Stimulated activated CD8-positive, alpha-beta memory T cell treated with anti-CD3 and anti-CD28 coated beads, Interleukin-15, amount 100 ng/mL, for 4 hours (primary cell): ENCODE measurements at places on chromosomes 5 and 9.
A peak's percentile ranks its signal among the peaks of the same experiment; 100 is the strongest.

- no peak for DNase-seq
Observed at GRCh38 chr9:111381006-111381405, 51.0 kb upstream of the OR2K2 start.

DNA sequence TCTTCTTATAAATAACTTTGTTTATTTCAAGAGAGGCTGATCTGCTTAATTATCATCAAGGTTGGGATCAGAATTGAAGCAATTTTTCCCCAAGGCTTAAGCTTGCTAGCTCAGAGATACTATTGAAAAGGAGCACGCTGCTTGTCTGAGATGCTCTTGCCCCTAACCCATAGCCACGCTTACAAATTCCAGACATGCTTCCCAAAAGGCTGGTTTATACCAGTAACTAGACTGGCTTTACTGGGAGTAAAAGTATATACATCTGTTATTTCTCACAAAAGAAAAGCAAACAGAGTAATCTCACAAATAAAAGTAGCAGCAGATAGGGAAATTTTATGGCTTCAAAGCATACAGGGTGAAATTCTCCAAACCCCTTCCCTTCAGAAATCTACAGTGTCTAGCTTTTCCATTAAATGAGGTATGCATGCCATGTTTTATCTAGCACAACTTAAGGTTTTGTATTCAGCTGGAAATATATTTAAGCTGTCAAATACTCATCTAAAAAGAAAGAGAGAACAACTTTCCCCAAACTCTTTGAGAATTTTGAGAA is 163.2 kb upstream of the TRPC7 start:
- no peak for DNase-seq

DNA sequence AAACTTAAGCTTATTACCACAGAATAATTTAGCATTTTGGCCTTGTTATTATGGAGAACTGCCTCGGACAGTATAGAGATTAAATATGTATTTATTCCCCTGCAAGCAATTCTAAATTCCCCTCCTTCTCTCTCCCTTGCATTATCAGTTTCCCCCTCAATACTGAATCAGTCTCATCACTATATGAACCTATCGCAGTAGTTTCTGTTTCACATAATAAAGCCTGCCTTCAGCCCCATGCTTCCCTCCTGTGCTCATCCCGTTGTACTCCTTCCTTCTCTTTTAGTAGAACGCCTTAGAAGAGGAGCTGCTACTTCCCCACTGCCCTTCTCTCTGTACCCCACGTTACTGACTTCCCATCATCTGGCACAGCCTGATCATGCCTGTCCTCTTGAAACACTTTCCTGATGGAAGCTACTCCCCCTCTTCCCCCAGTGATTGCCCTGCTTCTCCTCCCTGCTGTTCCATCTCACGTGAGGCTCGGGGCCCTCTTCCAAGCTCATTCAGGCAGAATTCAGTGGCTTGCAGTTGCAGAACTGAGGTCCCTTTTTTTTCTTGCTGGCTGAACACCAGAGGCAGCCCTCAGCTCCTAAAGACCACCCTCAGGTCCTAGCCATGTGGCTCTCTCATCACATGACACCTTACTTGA is 93.4 kb downstream of the PPIC start:
- DNase-seq, result no peak

GRCh38 chr9:2839040-2839439 is 4.9 kb downstream of the PUM3 start:
- DNase-seq, result no peak

DNA sequence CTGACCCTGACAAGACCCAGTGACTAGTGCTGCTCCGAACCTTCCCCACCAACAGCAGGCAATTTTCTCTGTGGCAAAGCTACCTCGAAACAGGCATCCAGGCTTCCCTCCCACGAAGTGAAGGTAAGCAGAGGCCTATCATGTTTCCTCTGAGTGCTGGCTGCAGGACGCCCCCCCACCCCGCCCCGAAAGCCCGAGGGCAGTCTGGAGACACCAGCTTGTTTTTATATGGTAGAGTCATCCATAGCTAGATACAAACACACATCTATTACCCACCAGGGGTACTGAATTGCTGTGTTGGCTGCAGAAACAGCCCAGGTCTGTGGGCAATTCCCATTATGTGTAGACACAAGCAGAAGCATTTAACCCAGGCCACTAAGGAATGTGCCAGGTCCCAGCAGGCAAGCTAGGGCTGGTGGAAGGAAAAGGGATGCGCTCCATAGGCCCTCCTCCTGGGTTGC is 40.4 kb downstream of the LIX1 start:
- DNase-seq, result no peak

DNA sequence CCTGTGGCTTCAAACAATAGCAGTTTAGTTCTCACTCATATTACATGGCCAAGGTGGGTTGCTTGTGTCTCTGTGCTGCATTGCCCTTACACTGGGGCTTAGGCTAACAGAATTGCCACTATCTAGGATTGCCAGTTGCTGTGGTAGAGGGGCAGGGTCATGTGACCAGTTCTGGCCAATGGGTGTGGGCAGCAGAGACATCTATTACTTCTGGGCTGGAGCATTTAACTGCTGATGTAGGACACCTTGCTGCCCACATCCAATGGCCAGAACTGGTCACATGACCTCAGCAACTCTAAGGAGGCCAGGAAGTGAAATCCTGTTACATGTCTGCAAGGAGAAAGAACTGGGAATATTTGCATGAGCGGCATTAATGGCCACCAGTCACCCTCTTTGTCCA is 199.3 kb downstream of the C9orf152 start:
- no peak for DNase-seq

GRCh38 chr5:38634568-38635369 is 78.3 kb upstream of the LIFR start:
- no peak for DNase-seq

- no peak for DNase-seq
Observed at GRCh38 chr5:77744116-77744515, 32.0 kb downstream of the TBCA start.

DNA sequence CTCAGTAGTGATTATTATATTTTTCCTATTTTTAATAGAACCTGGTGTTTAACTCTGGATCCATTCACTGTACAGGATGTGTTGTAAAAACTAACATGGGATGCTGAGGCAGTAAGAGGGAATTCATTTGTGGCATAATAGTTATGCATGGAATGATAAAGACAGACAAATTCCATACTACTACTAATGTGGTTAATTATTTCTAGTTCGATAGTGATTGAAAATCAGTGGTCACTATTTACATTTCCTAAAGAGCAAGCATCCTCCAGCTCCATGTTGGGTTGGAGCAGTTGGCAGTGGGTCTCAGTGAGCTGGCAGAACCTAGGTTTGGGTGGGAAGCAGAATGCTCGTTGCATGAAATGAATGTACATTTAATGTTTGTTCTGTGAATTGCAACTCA is 122.6 kb downstream of the SAXO1 start:
- DNase-seq, result no peak

DNA sequence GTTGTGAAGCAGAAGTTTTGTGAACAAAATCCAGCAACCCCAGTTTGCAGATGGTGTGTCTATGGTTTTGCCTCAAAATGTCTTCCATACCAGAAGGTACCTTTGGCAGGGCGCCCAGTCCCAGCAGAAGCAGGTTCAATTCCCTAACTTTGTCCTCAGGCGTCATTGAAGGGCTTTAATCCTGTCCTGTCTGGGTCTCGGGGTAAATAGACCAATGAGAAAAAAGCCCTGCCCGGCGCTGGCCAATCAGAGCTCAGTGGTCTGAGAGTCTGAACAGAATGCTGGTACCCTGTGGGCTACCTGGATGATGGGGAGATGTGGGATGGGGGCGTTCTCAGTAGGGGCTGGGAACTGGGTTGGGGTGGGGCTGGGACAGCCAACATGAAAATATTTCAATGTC is 6.2 kb upstream of the ST6GALNAC4 start:
- DNase-seq, result no peak

GRCh38 chr5:154714266-154714986 is 40.8 kb upstream of the LARP1 start:
- DNase-seq, result no peak

- no peak for DNase-seq
Observed at GRCh38 chr5:151002250-151002649, 18.1 kb upstream of the GPX3 start.

DNA sequence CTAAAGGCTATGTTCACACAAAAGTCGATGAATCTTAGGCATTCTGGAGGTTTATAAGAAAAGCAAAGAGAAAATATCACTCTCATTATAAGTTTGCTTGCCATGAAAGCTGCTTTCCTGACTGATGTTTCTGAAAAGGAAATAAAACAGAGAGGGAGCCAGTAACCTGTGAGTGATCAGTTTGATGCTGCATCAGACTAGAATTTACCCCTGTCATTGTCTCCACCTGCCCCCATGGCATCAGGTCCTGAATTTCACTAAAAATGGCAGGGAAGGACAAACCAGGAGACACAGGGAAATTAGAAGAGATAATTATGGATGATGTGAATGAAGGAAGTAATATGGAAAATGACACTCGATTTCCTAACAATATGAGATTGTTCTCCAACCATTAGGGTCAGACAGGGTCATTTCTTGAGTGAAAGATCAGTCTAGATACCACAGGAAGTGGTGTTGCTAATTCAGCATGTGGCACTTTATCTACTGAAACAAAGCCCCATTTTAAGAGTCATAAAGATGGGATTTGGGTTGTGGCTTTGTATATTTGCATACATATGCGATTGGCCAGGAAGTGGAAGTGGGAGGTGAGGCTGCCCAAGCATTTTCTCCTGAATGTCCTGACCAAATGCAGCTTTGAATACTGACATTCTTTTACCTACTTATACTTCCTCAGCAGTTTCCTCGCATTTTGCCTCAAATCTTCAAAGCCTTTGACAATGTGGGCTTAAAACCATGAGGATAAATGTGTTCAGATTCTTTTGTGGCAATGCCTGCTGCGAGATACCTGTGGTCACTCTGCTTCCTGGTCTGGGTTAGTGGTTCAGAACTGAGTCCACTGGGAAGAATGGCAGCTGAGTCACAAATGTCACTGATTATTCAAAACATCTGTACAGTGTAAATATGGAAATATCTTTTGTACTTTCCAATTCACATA is 29.7 kb downstream of the MEGF10 start:
- no peak for DNase-seq

GRCh38 chr9:113817171-113817570 is 58.9 kb upstream of the ZNF618 start:
- DNase-seq, result no peak

DNA sequence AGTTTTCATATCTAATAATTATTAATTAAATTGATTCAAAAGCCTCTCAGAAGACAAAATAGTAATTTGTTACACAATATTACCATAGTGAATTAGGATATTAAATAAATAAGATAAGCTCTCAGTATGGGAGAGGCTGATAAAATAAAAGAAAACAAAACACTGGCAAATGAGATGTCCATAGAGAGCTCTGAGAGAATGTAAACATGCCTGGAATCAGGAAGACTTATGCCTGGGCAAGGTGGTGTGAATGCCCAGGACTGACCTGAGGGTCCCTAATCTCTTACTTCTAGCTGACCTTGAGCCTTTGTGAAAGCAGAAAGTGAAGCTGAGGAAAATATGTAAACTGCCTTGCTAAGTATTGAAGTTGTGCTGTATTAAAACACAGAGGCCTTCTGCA is 616.5 kb downstream of the PTPRD start:
- no peak for DNase-seq

DNA sequence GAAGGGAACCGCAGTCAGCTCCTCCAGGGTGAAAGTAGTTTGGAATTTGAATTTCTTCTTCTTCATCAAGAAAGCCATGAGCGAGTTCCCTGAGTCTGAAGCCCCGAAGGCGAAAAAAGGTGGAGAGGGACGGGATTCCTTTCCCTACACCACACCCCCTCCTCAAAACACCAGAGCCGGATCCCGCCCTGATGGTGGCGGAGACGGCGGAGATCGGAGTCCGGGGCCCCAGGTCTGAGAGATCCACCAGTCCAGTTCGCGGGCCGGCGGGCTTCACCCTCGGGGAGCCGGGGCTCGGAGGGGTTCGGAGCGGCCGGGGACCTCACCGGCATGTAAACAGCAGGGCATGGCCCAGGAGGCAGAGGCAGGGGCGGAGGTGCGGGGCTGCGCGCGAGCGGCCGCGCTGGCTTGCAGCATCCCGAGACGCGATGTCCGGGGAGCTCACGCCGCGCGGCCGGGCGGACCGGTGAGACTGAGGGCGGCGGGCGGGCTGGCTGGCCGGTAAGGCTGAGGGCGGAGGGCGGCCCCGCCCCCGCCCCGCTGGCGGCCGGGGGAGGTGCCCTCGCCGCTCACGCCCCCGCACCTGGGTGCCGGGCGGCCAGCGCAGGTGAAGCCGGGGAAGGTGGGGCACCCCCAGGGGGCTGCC is 606 bp downstream of the EEIG1 start:
- no peak for DNase-seq

- peak; percentile 62 for DNase-seq
Observed at GRCh38 chr5:170302653-170303501, 5.3 kb upstream of the LCP2 start.

GRCh38 chr9:37061768-37062167 is 27.7 kb upstream of the PAX5 start:
- DNase-seq, result no peak

GRCh38 chr5:176647843-176648473 is 674 bp downstream of the TSPAN17 start:
- no peak for DNase-seq
